ENCODE measurements at places on chromosomes 11 and 22. TPM values are rescaled to one million over a fixed set of nuclear protein-coding genes. Genes with fewer than 3 reads are reported as not detected.

DNA sequence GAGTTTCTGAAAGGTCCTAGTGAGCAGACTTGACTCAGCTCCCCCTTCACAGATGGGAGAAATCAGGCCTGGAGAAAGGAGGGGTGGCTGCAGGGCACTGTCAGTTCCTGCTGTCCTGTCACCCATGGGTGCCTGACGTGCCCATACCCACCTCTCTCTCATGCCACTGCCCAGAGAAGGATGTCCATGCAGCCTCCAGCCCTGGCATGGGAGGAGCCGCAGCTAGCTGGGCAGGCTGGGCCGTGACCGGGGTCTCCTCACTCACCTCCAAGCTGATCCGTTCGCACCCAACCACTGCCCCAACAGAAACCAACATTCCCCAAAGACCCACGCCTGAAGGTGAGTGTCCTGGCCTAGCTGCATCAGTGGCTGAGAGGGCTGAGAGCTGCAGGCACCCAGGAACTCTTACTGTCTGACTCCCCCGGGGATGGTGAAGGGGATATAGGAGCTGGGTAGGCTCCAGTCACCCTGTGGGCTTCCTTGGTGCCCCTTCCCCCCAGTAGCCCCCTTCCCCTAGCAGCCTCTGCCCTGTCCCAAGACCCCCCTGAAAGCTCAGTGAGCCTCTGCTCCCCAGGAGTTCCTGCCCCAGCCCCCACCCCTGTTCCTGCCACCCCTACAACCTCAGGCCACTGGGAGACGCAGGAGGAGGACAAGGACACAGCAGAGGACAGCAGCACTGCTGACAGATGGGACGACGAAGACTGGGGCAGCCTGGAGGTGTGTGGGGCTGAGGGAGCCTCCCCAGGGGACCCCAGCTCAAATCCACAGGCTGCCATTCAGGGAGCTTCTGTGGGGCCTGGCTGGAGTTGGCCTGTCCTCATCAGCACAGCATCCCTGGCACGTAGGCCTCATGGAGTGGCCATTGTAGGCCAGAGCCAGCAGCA, 11.8 kb downstream of the SCYL1 start:
- no peak for DNase-seq

DNA sequence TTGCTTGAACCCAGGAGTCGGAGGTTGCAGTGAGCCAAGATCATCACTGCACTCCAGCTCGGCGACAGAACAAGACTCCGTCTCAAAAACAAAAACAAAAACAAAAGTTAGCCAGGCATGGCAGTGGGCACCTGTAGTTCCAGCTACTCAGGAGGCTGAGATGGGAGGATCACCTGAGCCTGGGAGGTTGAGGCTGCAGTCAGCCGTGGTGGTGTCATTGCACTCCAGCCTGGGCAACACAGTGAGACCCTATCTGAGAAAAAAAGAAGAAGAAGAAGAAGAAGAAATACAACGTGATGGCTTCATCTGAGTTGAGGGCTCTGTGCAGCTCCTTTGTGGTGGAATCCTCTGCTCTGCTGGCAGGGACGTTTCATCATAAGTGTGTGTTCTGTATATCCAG, 10.0 kb upstream of the TNNT3 start:
- DNase-seq = no peak

GRCh38 chr11:117910525-117910924, 18.7 kb downstream of the TMPRSS13 start:
- DNase-seq = no peak

GRCh38 chr11:126140926-126141280, 70.5 kb downstream of the RPUSD4 start:
- no peak for DNase-seq

- no peak for DNase-seq
These were observed 345.0 kb downstream of the CADM1 start for GRCh38 chr11:115159207-115159606.

DNA sequence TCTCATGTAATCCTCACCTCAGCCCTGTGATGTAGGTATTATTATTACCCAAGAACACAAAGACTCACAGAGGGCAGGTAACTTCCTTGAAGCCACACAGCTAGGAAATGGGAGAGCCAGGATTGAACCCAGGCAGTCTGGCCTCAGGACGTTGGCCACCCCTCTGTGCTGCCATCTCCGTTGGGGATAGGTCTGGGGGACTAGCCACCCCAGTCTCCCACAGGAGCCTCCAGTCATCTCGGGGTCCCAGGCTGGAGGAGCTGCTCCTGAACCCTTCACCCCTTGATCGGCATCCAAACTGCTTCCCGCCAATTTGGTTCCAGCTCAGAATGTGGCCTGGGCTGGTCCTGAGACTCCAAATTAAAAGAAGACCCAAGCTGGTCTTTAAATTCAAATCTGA, 10.4 kb upstream of the TCF20 start:
- DNase-seq = no peak

- DNase-seq = no peak
These were observed 27.0 kb downstream of the CUL5 start for GRCh38 chr11:108035690-108036089.

GRCh38 chr22:26797910-26798309, 140.5 kb downstream of the MIAT start:
- DNase-seq = no peak

INS gene
- total RNA-seq = not detected

KRTAP5-9 gene
- total RNA-seq = 0.27 TPM

RAB30 gene
- 0.81 TPM for total RNA-seq

OR51E2 gene
- total RNA-seq = under 0.01 TPM

PPME1 gene
- total RNA-seq = 22.6 TPM
